ENCODE measurements at places on chromosomes 7 and 10. TPM values are rescaled to one million over a fixed set of nuclear protein-coding genes. Genes with fewer than 3 reads are reported as not detected.

GRCh38 chr7:80785961-80786536, 132.8 kb downstream of the SEMA3C start:
- DNase-seq = no peak

GRCh38 chr7:17546592-17546991, 248.1 kb downstream of the AHR start:
- DNase-seq = no peak

The FOXP2 gene
- total RNA-seq = not detected

- no peak for DNase-seq
Measured at GRCh38 chr10:110324805-110325280, 20.1 kb upstream of the SMNDC1 start.

The RELN gene
- not detected for total RNA-seq

DNA sequence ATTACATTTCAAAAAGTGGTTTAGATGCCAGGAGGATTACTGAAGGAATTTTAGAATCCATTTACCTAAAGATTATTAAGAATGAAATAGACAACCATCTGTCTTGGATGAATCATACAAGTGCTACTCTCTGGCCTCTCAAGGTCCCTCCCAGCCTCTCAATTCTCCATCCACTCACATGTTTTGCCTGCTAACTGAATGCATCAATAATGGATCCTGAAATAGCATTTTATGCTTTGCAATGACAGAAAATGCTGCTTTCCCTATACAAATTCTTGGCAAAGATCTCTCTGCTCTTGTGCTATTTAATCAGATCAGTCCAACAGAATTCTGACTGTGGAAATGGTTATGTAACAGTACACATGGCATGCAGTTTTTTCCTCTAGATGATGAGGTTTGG, 68.1 kb downstream of the HBP1 start:
- DNase-seq = no peak

GRCh38 chr7:39667341-39667923, 44.1 kb downstream of the RALA start:
- no peak for DNase-seq
